ENCODE measurements at places on chromosomes 3 and 15. TPM values are rescaled to one million over a fixed set of nuclear protein-coding genes. Genes with fewer than 3 reads are reported as not detected.

NTRK3 gene
- not detected for total RNA-seq

GOLGA6L10 gene
- 1.2 TPM for total RNA-seq

DNA sequence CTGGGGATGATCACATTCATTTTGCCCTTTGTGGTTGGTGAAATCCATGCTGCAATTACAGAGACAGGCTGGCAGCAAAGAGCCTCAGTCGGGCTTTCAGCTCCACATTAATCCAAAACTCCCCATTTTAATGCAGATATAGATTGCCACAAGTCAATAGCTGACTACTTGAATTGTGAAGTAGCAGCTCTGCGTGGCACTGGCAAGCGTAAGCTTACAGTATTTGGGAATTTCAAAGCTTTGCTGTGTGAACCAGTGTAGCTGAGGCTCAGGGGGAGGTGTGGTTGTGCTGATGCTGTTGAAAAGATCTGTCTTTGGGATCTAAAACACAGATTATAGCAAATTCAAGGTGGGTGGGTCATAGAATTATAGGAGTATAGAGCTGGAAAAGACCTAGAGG lies 290.3 kb upstream of the ONECUT1 start:
- no peak for DNase-seq

GRCh38 chr15:79682285-79682684 lies 214.5 kb downstream of the MTHFS start:
- DNase-seq = no peak

DNA sequence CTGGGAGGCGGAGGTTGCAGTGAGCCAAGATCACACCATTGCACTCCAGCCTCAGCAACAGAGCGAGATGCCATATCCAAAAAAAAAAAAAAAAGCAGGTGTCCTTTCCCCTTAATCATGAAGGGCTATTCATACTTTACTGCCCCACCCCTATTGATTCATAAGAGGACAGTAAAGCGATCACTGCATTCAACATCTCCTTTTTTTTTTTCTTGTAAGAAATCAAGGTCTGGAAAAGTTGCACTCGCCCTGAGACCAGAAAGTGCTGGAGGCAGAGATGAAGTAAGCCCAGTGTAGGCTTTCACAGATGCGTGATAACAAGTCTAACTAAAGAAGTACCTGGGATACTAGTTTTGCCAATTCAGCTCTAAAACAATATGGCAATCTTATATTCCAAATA lies 24.2 kb downstream of the B3GNT5 start:
- no peak for DNase-seq

DNA sequence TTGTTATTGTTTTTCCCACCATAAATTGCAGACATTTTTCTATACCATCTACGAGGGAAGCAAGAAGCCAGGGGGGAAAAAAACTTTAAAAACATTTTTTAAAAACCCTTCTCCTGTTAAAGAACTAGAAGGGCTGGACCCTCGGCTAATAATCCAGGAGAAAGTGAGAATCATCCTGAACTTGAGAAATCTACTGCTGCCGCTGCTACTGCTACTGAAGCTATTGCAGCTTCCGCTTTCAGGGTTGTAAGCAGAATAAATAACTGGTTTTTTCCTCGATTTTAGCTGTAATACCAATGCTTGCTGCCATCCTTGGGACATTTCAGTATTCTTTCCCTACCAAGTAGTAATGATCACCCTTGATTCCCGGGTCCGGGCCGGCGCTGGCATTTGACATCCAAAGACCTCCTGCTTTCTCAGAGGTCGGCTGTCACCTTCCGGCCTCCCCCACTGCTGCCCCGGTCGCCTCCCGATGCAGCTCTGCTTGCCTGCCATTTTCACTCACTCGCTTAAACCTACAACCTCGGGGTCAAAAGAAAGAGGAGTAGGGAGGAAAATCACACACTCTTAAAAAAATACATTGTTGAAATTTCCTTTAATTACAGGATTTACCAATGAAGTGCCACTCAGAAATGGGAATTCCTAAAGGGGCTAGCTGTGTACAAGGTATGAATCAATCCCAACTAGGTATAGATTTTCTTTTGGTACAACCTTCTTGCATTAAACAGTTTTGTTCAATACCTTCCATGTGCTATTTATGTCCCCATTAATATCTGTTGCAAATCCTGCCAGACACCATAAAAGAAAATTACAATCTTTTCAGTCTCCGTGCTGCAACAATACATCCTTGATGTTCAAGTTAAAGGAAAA lies 674 bp upstream of the MECOM start:
- DNase-seq = no peak

- DNase-seq = no peak
Measured at GRCh38 chr3:170338690-170339340, 18.7 kb upstream of the SKIL start.

GRCh38 chr3:188752850-188753249 lies 418.9 kb upstream of the TPRG1 start:
- DNase-seq = no peak

- DNase-seq = no peak
Measured at GRCh38 chr3:72047221-72047871, 262.4 kb upstream of the PROK2 start.

GRCh38 chr3:149509526-149509925 lies 35.0 kb downstream of the TM4SF4 start:
- no peak for DNase-seq

- no peak for DNase-seq
Measured at GRCh38 chr3:167743799-167744198, 8.3 kb downstream of the SERPINI1 start.

DNA sequence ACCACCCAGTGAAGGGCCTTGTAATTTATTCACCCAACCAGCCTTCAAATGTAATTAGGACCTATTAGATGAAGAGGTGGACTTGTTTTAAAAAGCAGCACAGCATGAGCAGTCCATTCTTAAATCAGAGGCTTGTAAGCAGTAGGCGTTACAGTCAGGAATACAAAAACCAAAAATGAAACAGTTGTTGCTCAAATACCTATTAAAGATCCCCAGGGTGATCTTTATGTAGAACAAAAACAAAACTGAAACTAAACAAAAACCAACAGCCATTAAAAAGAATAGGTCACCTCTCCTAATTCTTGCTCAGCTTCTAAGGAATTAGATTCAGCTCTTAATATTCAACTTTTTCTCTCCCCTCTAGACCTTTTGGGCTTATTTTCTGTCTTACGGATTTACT lies 104.9 kb upstream of the ST8SIA2 start:
- DNase-seq = no peak

DNA sequence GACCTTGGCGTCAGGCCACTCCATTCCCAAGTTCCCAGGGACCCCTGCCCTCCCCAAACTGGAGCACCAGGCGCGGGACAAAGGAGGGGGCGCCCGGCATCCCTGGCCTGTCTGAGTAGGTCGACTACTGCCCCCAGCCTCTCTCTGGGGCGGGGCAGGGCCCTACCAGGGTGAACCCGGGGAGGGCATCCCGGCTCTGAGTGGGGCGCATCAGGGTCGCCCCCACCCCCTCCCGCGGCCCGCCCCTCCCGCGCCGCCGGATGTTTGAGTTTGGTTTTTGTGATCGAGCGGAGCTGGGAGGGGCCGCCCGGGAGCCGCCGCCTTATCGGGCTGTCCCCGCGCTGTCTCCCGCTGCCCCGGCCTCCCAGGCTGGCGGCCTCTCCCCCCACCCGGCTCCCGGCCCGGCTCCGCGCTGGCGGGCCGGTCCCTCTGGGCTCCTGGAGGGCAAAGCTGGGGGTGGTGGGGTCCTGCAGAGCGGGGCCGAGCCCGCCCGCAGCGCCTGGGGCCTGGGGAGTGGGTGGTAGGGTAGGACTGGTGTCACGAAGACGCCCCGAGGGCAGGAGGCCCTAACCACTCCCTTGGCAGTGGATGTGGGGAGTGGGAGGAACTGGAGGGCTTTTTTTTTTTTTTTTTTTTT lies 47.2 kb upstream of the SMAD6 start:
- DNase-seq = no peak

DNA sequence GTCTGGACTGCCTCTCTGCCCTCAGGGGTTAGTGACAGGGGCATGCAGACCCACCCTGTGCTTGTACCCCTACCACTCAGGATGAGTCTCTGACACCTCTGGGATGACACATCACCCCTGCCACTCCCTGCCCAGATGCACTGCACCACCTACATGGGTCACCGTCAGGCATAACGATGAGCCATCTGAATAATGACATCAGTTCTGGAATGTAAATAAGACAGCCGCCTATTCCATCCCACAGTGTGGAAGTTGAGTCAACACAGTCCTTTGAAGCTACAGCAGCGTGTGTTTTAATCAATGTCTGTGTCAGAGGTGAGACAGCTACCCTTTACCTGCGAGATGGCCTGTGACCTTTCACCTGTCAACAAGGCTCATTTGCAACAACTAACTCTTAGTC lies 268.7 kb upstream of the ARRDC4 start:
- peak; percentile 16 for DNase-seq
